ENCODE measurements at places on chromosomes 12 and 14.
A peak's percentile ranks its signal among the peaks of the same experiment; 100 is the strongest.

- DNase-seq, result peak; percentile 87
Observed at GRCh38 chr12:42809226-42809625, 219.7 kb upstream of the PRICKLE1 start.

DNA sequence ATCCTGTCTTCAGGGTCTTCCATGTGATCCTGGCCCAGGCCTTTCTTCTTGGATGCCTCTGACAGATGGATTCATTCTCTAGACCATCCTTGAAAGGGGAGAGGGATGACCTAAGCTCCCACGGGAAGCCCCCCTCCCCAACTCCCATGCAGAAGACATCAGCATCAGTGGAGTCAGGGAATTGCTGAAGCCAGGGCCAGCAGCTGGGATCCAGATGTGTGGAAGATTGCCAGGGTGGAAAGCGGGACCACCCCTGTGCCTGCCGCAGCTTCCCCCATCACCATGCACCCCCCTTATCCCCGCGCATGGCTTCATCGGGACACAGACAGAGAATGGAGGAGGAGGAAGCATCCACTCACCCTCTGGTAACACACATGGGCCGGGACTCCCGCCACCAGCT is 183.6 kb upstream of the PRMT8 start:
- no peak for DNase-seq

GRCh38 chr14:20782280-20782890 is 1.3 kb downstream of the RNASE6 start:
- no peak for DNase-seq

DNA sequence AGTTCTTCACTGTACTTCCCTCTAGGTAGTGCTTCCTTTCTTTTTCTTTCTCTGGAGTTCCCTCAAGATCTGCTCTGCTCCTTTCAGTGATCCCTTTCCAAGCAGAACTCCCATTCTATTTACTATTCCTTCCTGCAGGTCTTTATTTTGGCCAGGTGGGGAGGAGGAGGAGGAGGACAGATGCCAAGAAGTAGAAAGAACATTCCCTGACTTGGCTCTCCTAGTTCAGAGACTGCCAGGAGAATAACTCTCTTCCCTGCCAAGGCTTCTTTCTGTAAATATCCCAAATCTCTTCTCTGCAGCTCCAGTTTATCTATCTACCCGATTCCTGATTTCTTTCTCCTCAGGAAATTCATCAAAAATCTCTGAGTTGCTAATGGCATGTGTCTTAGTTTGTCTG is 229.6 kb upstream of the TMEM260 start:
- no peak for DNase-seq

DNA sequence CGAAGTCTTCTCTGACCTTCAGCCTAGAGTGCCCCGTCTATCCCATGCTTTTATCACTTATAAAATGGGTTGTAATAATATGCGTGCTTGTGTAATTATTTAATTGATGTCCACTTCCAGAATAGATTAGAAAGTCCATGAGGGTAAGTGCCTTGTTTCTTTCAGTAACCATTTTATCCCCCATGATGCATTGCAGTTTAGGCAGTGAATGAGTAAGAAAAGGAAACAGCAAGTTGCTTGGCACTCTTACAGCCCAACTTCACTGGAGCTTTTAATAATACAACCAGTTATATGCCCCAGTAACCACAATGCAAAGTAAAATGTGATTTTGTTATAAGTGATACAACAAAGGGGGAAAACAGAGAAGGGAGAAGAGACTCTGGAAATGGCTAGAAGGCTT is 287.3 kb downstream of the MED13L start:
- no peak for DNase-seq

GRCh38 chr12:14993537-14994266 is 20.9 kb downstream of the PDE6H start:
- peak; percentile 40 for DNase-seq

DNA sequence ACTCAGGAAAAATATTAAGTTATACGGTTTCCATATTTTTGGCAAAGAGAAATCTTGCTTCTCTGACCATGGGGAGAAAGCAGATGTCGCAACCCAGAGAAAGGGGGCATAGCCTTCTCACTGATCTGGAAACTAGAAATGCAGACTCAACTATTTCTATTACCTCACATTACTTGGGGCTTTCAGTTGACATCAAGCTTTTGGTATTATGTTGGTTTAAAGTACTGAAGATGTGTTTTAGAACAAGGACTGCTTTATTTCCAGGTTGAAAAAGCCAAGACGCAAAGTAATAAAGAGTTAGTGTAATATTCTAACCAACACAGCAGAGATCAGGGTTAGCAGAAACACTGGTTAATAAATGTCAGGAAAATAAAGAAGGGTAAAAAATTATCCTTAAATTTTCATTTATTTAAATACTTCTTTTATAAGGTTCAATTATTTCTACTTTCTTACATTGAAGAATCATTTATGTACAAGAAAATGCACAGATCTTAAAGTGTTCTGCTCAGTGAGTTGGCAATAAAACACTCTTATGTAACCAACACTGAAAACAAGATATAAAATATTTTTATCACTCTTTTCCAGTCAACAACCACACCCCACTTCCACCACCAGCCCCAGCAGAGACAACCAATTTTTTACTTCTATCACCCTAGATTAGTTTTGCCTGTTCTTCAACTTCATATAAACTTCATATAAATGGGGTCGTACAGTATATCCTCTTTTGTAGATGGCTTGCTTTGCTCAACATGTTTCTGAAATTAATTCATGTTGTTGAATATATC is 26.0 kb downstream of the DCP1B start:
- DNase-seq, result no peak

DNA sequence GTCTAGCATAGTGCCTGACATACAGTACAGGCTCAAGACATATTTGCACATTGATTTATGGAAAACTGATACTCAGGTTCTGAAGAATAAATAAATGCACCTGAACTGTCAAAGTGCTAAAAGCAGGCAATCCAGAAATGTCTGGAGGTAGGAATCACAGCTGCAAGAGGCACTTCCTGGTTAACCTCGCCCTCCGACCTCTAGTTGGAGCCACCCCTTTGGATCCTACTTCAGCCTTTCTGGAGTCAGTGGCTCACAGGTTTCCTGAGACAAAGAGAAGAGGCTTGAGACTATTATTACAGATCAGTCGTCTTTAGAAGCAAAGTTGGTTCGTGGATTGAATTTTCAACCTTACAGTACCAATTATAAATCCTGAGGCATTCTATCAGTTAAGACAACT is 13.0 kb downstream of the TCP11L2 start:
- no peak for DNase-seq

DNA sequence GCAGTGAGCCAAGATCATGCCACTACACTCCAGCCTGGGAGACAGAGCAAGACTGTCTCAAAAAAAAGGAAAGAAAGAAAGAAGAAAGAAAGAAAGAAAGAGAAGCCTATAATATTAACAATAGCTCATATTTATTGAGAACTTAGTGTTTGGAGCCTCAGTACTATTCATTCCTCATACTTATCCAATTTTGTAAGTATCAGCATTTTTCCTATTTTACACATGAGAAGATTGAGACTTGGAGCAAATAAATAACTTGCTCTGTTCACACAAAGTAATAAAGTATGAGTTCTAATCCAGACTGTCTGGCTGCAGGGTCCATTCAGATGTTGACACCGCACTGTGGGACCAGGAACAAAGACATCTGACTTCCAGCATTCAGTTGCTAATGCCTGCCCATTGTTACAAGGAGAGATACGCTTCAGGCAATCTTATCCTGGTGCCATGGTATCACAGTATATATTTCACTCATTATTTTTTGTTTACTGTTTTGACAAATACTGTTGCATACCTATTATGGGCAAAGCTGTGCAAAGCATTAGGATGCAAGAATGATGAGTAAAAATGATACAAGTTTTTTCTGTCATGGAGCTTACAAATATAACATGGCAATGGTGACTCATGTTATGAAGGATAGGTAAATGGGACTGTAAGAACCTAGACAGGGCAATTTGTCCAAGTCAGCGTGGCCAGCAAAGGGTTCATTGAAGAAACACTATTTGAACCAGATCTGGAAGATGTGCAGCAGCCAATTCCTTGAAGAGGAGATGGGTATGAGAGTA is 21.4 kb upstream of the TMTC2 start:
- no peak for DNase-seq

DNA sequence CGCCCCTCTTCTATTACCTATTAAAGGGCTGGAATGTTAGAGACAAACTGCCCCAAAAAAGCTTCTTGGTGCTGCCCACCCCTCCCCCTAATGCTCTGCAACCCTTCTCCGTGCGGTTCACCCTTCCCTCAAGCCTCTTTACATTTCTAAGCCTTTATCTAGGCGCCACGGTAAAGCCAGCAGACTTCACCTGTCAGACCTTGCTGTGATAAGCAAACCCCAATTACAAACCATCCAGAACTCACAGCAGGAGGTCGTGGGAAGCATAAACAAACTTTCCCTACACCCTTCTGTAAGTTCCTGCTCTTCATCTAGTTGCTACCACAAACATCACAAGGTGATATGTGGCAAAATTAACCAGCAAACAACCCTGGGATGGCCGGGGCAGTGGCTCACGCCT is 56.8 kb downstream of the MOK start:
- no peak for DNase-seq

GRCh38 chr12:66708704-66709456 is 30.0 kb upstream of the GRIP1 start:
- DNase-seq, result peak; percentile 11

DNA sequence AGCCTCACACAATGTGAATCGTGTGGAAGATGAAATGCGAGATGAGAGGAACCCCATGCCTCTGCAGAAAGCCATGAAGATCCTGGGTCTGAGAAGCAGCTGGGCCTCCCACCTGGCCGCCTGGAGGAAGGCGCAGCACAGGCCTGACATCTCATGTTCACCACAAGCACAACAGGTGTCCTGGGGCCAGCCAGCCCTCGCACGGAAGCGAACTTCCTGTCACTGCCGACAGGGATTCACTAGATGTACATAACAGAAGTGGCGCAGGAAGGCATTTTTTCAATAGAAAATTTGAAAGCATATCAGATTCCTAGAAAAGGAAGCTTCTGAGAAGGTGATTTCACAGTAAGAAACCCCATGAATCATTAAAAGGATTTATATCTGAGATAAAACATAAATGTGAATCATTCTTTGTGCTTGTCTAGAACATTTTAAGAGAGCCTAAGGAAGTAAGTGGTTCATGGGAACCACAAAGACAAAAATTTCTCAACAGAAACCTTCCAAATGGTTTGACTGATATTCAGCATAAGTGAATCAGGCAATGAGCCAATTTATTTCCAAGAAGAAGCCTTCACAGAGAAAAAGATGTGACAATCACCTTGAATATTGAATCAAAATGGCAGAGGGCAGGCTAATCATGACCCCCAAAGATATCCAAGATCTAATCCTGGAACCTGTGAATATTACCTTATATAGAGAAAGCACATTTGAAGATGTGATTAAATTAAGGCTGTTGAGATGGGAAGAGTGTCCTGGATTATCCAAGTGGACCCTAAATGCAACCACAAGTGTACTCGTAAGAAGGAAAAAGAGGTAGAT is 311.9 kb downstream of the DUSP6 start:
- DNase-seq, result peak; percentile 29

GRCh38 chr14:28877923-28878322 is 111.3 kb downstream of the FOXG1 start:
- no peak for DNase-seq

DNA sequence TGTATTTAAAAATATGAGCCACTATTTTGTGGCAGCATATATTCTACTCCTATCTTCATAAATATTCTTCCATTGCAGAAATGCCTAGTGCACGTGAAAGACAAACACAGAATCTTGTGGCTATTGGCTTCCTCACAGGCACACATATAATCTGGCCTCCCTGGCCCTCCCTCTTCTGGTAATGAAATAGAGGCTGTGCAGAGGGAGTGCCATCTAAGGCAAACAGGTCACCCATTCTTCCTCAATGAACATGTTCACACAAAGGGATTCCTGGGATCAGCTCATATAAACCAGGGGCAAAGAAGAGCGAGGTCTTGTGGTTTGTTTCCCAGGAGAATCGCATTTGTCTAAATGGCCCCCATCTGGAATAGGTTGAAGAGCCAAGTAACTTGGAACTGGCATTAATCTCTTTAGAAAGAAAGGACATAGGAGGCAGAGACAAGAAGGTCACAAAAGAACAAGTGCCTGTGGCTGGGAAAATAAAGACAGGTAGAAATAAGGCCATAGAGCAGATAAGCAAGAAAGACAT is 171.6 kb upstream of the PTPRQ start:
- peak; percentile 11 for DNase-seq

DNA sequence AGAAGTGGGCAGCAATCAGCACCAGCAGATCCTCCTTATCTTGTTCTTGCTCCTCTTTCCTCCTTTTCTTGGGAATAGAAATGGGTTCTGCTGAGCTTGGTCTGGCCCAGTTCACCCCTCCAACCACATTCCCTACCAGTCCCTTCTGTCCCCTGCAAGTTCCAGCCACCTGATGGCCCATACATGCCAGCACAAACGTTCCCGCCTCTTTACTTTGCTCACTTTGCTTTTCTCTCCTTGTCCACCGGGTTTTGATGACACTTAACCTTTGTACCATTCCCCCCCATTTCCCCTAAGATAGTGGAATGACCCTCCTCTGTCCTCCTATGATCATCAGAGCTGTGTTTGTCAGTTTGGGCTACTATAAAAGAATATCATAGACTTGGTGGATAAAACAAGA is 23.4 kb upstream of the EML1 start:
- no peak for DNase-seq

DNA sequence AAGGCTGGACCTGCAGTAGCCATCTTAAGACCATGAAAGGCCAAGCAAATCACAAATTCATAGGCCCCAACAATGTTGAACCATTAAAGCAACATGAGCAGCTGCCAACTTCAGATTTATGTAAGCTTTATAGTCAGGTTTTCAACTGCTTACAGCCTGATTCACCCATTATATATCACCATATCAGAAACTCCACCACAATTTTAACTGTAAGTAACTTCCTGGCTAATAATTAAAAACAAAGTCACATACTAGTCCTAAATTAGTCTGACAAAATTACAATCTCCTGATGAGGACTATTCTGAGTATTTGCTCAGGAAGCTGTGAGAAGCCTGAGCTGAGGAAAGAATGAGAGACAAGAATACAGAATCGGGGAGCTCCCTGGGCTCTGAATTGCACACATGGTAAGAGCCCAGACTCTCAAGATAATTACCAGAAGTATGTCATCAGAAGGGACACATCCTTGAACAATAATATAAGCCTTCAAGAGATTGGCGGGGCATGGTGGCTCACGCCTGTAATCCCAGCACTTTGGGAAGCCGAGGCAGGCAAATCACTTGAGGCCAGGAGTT is 55.1 kb downstream of the NUMB start:
- no peak for DNase-seq

- peak; percentile 23 for DNase-seq
Observed at GRCh38 chr12:58814036-58814435, 106.3 kb downstream of the LRIG3 start.

GRCh38 chr12:102961466-102961855 is 4.0 kb downstream of the ASCL1 start:
- no peak for DNase-seq

GRCh38 chr12:21888276-21888863 is 52.9 kb downstream of the ABCC9 start:
- DNase-seq, result no peak

GRCh38 chr12:124006085-124006845 is 33.2 kb downstream of the ZNF664 start:
- no peak for DNase-seq

DNA sequence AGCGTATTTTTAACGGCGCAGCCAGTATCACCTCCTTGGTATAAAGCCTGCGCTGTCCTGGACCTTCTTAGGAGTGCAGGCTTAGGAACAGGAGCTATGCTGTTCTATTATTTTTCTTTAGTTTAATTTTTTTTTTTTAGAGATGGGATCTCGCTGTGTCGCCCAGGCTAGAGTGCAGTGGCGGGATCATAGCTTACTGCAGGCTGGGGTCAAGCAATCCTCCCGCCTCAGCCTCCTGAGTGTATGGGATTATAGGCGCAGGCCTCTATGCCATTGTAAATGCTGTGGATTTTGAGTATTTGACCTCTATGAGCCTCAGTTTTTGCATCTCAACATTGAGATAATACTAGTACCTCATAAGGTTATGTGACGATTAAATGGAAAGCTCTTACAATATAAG is 4.1 kb downstream of the OR10AD1 start:
- no peak for DNase-seq

Measured in fibroblast of skin of scalp (primary cell).